ENCODE measurements at places on chromosomes 12 and 14.

DNA sequence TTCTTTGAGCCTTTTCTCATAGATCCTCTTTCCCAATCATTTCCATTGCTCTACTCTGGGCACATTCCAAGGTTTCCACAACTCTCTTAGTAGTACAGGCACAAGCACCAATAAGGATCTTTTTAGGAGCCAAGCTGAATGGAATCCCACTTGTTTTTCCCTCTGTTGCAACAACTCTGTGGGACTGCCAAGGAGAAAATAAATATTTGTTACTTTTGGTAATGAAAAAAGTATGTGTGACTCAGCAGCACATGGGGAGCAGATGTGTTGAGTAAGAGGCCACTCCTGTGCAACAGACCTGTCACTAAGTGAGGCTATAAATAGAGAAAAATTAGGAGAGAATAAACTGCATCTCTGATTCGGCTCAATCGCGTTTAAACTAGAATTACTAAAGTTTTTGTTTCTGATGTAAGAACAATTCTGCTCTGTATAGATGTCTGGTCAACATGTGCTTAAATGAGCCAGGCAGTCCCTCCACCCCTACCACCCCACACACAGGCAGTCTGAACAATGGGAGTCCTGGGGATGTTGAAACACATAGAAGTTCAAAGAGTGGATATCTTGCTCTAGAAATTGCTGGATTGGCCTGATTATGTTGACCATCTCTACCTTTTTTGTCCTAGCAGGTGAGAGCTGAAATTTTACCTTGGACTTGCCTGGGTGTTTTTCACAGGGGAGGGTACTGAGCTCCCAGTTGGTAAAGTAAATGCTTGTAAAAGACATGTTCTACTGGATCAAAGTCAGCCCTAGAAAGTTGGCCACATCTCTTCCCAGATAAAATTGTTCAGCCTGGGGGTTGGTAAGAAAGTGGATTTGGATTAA lies 244.3 kb upstream of the NOVA1 start:
- DNase-seq, result no peak

DNA sequence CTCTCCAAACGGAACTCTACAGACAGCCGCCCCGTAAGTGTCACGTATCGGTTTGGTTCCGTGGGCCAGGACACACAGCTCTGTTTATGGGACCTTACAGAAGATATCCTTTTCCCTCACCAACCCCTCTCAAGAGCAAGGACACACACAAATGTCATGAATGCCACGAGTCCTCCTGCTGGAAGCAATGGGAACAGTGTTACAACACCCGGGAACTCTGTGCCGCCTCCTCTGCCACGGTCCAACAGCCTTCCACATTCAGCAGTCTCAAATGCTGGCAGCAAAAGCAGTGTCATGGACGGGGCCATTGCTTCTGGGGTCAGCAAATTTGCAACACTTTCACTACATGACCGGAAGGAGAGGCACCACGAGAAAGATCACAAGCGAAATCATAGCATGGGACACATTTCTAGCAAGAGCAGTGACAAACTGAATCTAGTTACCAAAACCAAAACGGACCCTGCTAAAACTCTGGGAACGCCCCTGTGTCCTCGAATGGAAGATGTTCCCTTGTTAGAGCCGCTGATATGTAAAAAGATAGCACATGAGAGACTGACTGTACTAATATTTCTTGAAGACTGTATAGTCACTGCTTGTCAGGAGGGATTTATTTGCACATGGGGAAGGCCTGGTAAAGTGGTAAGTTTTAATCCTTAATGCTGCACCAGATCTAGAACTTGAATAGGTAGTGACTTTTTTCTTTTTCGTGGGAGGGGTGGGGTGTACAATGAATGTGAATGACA lies 69.7 kb downstream of the WDR20 start:
- DNase-seq, result peak; percentile 50

GRCh38 chr12:2117541-2117940 lies 64.8 kb downstream of the CACNA1C start:
- DNase-seq, result no peak

GRCh38 chr14:71852181-71852580 lies 80.0 kb upstream of the RGS6 start:
- DNase-seq, result no peak

DNA sequence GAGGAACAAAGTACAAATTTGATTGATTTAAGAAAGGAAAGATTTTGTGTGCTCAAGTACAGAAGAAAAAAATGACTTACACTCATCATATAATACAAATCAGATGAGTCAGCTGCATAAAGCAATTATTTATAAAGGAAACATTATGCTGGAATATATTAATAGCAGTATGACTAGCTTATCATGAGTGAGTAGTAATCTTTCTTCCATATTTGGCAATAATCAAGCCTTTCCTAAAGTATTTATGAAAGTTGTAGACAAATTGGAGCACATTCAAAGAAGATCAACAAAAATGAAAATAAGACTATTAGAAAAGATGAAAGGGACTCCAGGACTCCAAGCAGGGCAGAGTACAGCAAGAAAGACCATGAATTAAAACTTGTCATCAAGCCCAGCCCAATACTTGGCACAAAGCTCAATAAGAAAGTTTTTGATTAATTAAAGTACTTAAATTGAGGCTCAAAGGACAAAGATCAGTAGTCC lies 32.8 kb downstream of the CCER1 start:
- DNase-seq, result no peak

- no peak for DNase-seq
Observed at GRCh38 chr14:89294872-89295271, 122.2 kb downstream of the FOXN3 start.

GRCh38 chr14:97065305-97066067 lies 268.3 kb downstream of the VRK1 start:
- no peak for DNase-seq

DNA sequence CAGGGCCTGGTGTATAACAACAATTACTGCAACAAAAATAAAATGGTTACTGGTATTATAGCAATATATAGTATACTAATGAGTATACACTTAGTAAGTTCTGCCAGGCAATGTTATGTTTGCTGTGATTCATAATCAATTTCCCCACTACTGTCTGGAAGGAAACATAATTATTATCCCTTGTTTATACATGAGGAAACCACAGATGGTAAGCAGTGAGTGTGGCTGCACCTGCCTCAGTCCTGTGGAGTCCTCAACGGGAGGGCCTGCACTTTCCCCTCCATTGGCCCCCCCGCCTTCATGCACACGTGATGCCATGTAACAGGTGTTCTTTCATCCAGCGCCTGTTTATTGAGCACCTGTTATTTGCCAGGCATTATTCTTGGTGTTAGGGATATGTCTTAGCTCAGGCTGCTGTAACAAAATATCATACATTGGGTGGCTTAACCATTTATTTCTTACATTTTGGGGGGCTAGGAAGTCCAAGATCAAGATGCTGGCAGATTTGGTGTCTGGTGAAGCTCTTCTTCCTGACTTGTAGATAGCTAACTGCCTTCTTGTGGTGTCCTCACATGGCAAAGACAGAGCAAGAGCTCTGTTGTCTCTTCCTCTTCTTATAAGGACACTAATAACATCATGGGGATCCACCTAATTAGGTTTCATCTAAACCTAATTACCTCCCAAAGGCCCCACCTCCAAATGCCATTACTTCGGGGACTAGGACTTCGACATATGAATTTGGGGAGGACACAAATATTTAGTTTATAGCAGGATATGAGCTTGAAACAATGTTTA lies 59.5 kb upstream of the CHGA start:
- DNase-seq, result no peak

DNA sequence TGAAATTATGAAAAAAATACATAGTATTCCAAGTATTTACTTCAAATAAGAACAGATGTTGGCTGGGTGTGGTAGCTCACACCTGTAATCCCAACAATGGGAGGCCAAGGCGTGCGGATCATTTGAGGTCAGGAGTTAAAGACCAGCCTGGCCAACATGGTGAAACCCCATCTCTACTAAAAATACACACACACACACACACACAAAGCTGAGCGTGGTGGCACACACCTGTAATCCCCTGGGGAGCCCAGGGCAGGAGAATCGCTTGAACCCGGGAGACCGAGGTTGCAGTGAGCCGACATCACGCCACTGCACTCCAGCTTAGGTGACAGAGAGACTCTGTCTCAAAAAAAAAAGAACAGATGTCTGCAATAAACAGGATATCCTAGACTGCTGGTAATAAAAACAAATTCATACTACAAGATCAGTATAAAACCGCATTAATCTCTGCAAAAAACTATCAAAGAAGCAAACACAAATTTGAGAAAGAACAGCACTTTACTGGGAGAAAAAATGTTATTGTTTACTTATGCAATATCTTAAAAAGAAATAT lies 23.8 kb downstream of the EEA1 start:
- DNase-seq, result no peak

DNA sequence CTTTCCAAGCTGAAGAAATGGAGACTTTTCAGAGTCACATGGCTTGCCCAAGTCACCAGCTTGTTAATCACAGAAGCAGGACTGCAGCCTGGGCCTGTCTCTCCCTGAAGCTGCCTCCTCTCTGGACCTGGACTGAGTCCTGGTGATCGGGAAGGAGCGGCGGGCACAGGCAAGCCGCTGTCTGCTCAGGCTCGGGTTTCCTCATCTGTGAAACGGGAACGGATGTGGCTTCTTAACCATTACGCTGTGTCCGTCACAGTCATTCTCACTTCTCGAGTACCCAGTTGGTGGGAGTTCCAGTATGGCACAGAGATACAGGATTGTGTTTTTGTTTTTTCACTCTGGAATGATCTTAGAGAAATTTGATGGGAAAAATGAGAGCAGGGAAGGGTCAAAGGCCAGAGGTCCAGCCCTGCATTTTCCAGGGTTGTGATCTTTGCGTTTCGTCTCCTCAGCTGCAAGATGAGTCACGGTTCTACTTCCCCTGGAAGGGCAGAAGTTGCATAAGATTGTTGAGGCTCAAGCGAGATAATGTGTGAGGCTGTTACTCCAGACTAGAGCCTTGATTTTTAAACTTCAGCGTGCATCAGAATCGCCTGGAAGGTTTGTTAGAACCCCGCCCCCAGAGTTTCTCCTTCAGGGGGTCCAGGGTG lies 7.6 kb upstream of the LRTM2 start:
- DNase-seq, result no peak

GRCh38 chr12:37543966-37544668 lies 772.5 kb upstream of the ALG10B start:
- no peak for DNase-seq

DNA sequence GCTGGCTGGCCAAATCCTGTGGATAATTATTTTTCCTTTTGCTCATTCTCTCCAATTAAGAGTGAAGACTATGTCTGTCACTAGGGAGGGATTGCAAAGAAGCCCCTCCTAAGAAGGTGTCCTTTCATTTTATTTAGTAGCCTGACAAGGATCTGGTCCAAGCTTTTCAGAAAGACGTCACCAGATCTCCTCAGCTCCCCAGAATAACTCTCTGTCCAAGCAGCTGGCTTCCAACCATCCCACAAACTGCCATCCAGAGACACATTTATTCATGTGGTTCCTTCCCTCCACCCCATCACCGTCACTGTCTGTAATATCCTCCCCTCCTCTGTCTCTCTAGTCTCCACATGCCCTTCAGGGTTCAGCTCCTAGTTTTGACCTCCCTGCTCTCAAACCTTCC lies 69.9 kb downstream of the PPM1H start:
- DNase-seq, result no peak

DNA sequence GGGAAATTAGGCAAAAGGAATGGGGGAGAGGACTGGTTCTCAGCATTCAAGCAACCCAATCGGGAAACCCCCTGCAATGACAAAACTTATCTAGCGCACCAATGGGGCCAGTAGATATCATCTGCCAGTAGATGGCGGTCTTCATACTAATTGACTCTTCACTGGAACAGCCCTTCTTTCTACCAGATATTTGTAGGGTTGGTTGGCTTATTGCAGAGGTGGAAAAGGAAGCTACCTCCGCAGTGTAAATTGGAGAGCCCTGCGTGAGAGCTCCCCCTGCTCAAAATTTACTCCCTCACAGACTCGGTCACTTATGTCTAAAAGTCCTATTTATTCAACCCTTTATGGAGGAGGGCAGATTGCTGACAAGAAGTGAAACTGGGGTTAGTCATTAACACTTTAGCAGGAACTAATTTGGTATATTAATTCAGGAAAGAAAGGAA lies 166.1 kb upstream of the CCND2 start:
- no peak for DNase-seq

- DNase-seq, result no peak
Observed at GRCh38 chr12:18982226-18982949, 147.1 kb upstream of the PLEKHA5 start.

DNA sequence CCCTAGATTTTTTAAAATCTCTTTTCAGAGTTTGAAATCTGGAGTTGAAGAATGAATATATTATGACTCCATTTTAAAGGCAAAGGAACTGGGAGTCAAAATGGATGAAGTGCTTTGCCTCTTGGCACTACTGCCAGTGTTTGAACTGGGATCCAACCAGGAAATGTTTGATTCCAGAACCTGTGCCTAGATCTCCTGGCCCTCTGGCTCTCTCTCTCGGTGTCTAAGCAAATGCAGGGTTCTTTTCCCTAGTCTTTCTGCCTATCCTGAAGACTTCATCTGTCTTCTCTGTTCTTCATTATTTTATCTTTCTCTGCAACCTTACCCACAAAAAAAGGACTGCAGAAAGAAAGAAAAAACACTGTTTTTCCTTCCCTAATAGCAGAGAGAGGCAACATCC lies 17.0 kb downstream of the BTG1 start:
- DNase-seq, result no peak

- peak; percentile 54 for DNase-seq
Observed at GRCh38 chr12:13428538-13429265, 232.2 kb downstream of the EMP1 start.

GRCh38 chr14:24038686-24039085 lies 13.1 kb upstream of the CARMIL3 start:
- DNase-seq, result no peak

- no peak for DNase-seq
Observed at GRCh38 chr12:31524791-31525495, 66.0 kb downstream of the DENND5B start.

- DNase-seq, result no peak
Observed at GRCh38 chr14:77221241-77221871, 39.8 kb downstream of the TMEM63C start.

All from amygdala (tissue), 56 donors.